Naive thymus-derived CD8-positive, alpha-beta T cell (primary cell): ENCODE measurements at places on chromosomes 16 and 17. TPM values are rescaled to one million over a fixed set of nuclear protein-coding genes. Genes with fewer than 3 reads are reported as not detected.

COASY gene
- total RNA-seq: 72.3 TPM

DNA sequence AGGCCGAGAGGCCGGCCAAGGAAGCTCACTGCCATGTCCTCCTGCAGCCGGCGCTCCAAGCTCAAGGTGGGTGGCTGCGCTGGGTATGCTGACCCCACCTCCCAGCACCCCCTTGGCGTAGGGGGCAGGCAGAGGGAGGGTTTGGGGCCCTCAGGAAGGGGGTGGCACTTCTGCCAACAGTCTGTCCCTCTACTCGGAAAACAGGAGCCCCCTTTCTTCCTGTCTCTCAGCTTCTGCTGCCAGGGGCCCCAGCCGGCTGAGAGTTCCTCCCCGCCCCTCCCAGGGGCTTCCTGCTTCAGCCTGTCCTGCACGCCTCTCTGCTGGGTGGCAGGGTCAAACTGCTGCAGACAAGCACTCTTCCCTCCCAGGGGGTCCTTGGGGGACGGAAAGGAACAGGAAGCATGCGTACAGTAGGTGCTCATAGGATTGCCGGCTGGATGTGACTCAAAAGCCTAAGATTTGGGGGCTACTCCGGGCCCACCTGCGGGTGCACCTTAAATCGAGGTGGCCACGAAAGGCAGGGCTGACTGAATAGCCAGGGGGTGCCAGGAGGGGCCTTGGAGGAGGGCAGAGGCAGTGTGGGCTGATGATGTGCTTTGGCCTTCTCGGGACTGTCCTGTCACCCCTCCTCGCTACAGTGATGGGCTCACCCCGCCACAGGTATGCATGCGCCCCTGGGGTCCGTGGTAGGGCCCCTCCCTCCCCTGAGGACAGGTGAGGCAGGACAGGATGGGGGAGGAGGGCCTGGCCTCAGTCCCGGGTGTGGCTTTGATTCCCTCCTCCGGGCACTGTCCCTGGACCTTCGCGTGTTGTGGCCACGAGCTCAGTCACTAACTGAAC is 4.0 kb downstream of the CBX2 start:
- DNase-seq: no peak
- no peaks in the 10 kb centered on the region for H3K36me3 ChIP-seq
- H3K4me3 ChIP-seq: no peak overlapping the region
- H3K27me3 ChIP-seq: peaks cover 32% of the 10 kb centered on the region
- peaks cover 41% of the 10 kb centered on the region for H3K4me1 ChIP-seq

PSMC5 gene
- total RNA-seq: 139 TPM

GRCh38 chr17:77696721-77697460 is 261.6 kb upstream of the TNRC6C start:
- no peak overlapping the region for H3K27ac ChIP-seq
- DNase-seq: no peak
- H3K4me3 ChIP-seq: no peak overlapping the region
- peaks cover 13% of the 10 kb centered on the region for H3K27me3 ChIP-seq
- H3K4me1 ChIP-seq: peaks cover 17% of the 10 kb centered on the region

CCNF gene
- 2.1 TPM for total RNA-seq

MAF gene
- 0.74 TPM for total RNA-seq

- no peaks in the 10 kb centered on the region for H3K27me3 ChIP-seq
- H3K4me3 ChIP-seq: no peak overlapping the region
- no peak overlapping the region for H3K27ac ChIP-seq
Measured at GRCh38 chr16:1450841-1451240, 6.5 kb upstream of the CCDC154 start.
